A549 (cell line): ENCODE measurements at places on chromosomes 6 and 20. TPM values are rescaled to one million over a fixed set of nuclear protein-coding genes. Genes with fewer than 3 reads are reported as not detected.

HLA-DRB5 gene
- not detected in 3 replicates for polyA plus RNA-seq

SOX18 gene
- 0.92 to 1.4 TPM (median 1.3 TPM) in 3 replicates for polyA plus RNA-seq

ULBP2 gene
- polyA plus RNA-seq, result 4.2 to 5.0 TPM (median 4.5 TPM) in 3 replicates

LY6G5C gene
- polyA plus RNA-seq, result 1.5 to 1.9 TPM (median 1.6 TPM) in 3 replicates

- DNase-seq, result no peak
Observed at GRCh38 chr6:154580397-154581135, 70.1 kb upstream of the CNKSR3 start.

GRCh38 chr6:113648698-113649097, 208.4 kb upstream of the MARCKS start:
- DNase-seq, result no peak

DNA sequence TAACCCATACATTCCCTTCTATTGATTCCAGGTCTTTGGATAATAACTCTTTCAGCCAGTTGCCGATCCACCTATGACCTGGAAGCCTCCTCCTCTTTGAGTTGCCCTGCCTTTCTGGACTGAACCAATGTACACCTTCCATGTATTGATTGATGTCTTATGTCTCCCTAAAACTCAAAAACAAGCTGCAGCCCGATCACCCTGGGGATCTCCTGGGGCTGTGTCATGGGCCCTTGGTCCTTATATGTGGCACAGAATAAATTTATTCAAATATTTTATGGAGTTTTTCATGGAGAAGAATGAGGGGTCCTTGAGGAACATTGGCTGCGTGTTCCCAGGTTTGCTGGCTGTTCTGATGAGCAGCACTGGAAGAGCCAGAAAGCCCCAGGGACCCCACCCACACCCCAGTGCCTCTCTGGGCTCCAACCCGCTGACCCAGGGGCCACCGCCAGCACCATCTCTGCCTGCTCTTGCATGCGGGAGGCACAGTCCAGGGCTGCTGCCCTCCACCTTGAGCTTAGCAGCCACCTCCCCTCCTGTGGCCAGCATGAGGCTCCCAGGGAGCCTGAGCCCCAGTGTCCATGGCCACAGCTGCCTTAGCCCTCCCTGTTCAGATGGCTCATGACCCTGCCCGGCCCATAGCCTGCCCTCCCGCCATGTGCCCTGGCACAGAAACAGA, 36.5 kb upstream of the CST7 start:
- no peak for DNase-seq

GRCh38 chr20:3729811-3730540, 2.5 kb upstream of the HSPA12B start:
- no peak for DNase-seq
